ENCODE measurements at places on chromosomes 7 and 10.

GRCh38 chr10:15220445-15220844 lies 52.0 kb upstream of the NMT2 start:
- no peak for DNase-seq

- no peak for DNase-seq
Observed at GRCh38 chr7:129014501-129015101, 40.3 kb downstream of the TNPO3 start.

GRCh38 chr10:69446650-69447151 lies 4.6 kb upstream of the TSPAN15 start:
- DNase-seq, result no peak

DNA sequence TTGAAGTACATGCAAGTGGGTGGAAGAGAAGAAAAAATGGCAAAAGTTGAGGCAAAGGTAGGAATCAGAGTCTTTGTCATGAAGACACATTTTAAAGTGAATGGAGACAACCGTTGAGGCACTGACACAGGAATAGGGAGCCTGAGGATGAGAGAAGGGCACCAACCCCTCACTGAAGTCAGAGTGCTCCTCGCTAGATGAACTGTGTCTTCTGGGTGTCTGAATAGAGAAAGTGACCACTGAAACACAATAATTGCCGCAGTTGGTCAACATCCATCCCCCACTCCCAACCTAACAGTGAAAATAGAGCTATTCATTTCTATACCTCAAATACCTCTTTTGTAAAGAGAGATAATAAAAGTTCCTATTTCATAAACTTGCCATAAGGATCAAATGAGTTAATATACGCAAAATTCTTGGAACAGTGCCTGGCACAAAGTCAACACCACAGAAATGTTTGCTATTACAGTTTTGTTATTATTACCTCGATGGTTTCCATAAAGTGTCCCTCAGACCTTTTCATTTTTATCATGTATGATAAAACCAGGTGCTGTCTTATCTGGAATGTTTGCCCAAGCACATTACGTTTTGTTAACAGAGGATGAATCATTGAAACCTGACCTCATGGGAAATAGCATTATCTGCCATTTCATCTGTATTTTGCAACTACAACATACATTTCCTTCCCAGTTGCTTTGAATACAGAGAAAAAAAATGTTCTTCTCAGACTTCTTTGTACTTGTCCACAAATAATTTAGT lies 61.8 kb upstream of the SP4 start:
- peak; percentile 78 for DNase-seq

Measured in NCI-H526 (cell line).